NCI-H774 (cell line): ENCODE measurements at places on chromosomes 16 and 17.

DNA sequence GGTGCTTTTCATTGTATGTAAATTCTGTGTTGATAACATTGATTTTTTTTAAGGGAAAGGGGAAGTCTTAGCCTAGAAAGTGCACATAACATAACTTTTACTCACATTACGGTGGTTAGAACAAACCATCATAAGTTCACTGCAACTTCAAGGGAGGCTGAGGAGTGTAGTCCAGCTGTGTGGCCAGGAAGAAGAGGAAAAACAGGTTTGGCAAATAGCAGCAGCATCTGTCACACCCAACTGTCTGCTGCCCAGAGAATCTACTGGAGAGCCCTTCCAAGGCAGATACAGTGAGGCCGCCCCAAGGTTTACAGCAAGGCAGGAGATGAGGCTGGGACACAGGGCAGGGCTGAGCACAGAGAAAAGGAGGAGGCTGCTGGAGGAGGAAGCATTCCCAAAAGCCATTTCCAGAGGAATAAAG is 60.6 kb downstream of the AIPL1 start:
- no peak for DNase-seq

GRCh38 chr17:81161972-81162371 is 3.3 kb upstream of the PVALEF start:
- DNase-seq = no peak

DNA sequence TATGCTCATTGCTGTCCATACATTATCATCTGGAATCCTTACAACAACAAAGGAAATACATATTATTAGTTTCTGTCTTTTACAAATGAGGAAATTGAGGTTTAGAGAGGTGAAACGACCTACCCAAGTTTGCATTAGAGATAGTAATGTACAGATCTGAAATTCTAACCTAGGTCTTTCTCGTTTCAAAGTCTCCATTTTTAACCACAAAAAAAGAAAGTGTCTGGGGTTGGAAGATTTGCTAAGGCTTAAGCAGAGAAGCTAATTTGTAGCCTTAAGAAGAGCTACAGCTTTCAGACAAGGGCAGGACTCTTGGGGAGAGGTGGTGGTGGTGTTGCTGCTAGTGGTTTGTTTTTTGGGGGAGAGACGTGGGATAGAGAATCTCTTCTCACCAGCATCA is 19.2 kb downstream of the CIITA start:
- no peak for DNase-seq

DNA sequence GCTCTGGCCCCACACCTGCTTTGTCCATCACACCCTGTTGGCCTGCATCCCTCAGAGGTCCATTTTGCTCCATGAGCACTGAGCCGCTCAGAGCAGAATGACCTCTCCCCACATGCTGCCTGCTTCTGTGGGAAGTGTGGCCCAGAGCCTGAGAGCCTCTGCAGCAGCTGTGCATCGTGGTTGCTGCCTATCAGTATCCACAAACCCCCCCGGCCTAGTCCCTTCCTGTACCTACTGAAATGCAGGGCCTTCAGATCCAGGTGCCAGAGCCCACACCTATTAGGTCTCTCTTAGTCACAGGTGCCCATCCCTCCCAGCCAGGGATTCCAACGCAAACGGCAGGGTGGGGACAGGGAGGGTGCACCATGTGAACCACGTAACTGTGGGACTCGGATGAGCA is 16.6 kb upstream of the TRPV3 start:
- DNase-seq = no peak

DNA sequence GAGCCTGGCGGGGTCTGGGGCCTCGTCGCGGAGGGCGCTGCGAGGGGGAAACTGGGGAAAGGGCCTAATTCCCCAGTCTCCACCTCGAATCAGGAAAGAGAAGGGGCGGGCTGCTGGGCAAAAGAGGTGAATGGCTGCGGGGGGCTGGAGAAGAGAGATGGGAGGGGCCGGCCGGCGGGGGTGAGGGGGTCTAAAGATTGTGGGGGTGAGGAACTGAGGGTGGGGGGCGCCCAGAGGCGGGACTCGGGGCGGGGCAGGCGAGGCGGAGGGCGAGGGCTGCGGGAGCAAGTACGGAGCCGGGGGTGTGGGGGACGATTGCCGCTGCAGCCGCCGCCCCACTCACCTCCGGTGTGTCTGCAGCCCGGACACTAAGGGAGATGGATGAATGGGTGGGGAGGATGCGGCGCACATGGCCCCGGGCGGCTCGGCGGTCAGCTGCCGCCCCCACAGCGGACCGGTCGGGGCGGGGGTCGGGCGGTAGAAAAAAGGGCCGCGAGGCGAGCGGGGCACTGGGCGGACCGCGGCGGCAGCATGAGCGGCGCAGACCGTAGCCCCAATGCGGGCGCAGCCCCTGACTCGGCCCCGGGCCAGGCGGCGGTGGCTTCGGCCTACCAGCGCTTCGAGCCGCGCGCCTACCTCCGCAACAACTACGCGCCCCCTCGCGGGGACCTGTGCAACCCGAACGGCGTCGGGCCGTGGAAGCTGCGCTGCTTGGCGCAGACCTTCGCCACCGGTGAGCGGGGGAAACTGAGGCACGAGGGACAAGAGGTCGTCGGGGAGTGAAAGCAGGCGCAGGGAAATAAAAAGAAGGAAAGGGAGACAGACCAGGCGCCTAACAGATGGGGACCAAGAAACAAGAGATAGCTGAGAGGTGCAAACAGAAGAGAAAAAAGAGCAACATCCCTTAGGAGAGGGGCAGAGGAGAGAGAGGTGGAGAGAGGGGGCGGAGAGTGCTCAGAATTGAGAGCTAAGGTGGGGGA is at the start of gene PNMT:
Gene PNMT (plus strand): TSS at position 509 of the 980 bp plus-strand sequence. CDS start 23 bp downstream, at position 532.
- DNase-seq = peak; percentile 58

DNA sequence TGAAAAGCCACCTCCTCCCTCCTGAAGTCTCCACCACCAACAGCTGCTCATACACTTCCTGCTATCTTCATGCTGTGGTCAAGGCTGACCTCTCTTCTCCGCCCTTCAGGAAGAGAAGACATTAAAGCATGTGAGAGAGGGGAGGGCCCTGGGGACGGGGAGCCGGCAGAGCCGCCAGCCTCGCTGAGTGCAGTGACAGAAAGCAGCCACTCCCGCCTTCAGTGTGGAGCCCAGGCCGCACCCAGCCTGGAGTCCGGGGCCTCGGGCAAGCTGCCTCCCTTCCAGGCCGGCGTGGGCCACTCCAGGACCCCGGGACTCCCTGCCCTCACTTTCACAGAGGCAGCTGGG is 94.7 kb upstream of the TNRC6C start:
- DNase-seq = no peak

DNA sequence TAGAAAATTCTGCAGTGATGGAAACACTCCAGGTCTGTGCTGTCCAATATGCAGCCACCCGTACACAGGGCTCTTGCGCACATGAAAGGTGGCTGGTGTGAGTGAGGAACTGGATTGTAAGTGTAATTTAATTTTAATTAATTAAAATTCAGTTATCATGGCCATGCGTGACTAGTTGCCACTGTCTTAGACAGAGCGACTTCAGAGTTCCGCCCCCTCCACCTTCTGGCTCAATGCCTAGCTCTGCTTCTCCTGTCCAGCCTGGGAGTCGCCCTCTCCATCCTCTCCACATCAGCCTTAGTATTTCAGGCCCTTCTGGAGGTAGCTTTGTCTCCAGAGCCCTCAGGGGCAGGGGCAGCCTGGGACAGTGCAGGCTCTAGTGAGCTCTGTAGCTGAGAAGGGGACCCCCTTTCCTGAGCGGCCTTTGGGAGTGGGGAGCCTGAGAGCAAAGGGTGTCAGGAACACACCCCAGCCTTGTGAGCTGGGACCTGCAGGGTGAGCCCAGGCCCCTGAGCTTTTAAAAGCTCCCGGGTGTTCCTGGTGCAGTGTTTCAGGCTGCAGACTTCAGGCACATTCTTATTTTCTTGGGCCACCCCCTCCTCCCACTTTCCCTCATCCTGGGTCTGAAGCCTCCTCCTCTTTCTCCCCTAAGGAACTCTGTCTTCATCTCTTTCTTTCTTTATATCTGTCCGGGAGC is 99.4 kb downstream of the IRF8 start:
- DNase-seq = no peak

DNA sequence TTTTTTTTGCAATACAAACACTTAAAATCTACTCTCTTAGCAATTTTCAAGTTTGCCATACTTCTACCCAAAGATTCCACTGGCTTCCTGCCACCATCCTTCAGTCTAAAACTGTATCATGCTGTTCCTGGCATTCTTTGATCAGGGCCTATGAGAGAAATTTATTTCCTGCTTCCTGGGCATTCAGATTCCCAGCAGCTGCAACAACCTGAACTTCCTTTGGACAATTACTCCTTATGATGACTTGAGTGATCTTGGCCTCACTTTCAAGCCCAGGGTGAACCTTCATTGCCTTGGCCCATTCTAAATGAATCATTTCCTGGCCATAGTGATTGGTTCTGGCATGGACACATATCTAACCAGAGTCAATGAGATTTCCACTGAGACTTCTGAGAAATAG is 18.0 kb upstream of the MON1B start:
- no peak for DNase-seq

DNA sequence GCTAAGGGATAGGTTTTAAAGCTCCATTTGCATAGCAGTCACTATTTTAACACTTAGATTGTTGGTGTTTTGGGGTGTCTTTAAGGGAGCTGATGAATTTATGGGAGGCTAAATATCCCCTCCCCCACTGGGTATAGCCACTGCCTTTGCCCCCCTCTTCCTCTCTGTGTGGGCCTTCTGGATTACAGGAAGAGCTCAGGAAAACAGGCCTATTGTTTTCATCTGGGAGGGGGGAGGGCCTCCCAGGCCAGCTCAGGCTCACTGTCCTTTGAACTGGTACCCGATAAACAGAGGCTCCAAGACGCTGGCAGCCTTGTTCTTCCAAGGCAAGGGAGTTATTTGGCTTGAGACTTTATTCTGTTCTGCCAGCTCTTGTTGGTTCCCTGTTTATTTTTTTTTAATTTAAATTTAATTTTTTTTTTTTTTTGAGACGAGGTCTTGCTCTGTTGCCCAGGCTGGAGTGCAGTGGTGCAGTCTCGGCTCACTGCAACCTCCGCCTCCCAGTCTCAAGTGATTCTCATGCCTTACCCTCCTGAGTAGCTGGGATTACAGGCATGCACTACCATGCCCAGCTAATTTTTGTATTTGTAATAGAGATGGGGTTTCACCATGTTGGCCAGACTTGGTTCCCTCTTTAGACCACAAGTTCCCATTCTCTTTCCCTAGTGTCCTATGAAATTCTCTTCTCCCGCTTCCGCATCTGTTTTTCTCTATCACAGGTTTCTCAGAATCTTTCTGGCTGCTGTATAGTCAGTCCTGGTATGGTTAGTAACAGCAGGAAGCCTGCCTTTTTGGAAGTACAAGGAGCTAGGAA is 25.1 kb downstream of the MINK1 start:
- DNase-seq = no peak

GRCh38 chr17:58265271-58265670 is 15.5 kb downstream of the MPO start:
- no peak for DNase-seq

DNA sequence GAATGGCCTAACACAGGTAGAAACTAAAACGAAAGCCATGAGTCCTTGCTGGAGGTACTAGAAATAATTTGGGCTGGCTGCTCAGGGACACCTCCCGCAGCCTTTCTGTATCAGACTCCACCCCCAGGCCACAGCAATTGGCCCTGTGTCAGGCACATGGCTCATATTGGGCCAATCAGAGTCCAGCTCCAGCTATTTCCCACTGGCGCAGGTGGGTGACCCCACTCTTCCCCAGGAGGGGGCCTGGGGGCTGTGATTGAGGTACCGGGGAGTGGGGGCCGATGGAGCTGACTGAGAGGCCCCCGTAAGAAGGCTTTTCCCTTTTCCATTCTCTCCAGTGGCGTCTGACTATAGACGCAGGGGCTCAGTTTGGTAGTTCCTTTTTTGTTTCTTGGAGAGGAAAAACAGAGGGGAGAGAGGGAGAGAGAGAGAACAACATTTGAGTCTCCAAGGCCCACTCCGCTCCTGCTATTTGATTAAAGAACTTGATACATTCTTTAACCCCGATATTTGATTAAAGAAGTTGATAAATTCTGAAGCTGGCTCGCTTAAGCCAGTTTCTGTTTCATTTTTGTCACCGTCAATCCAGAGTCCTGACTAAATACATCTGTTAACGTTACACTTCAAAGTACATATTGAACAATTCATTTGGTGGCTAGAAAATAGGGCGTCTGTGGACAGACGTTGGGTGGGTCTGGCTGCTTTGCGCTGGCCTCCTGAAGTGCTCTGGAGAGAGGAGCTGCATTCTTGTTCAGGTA is 26.3 kb downstream of the FOXL1 start:
- DNase-seq = no peak

DNA sequence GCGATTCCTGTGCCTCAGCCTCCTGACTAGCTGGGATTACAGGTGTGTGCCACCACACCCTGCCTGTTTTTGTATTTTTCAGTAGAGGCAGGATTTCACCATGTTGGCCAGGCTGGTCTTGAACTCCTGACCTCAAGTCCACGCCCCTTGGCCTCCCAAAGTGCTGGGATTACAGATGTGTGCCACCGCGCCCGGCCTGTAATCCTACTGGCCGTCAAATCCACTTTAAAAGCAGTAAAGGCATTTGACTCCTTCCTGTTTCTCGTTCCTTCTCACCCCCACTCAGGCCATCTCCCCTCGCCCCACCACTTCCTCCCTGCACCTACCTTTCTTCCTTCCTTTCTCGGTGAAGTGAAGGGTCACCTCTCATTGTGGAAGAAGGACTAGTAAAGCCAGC is 69.4 kb upstream of the CREBBP start:
- DNase-seq = no peak

- no peak for DNase-seq
These were observed 56.6 kb downstream of the COTL1 start for GRCh38 chr16:84561291-84561690.

GRCh38 chr17:35553310-35553709 is 7.3 kb downstream of the SLFN14 start:
- no peak for DNase-seq

- no peak for DNase-seq
These were observed 7.9 kb downstream of the ESRP2 start for GRCh38 chr16:68227850-68228553.

DNA sequence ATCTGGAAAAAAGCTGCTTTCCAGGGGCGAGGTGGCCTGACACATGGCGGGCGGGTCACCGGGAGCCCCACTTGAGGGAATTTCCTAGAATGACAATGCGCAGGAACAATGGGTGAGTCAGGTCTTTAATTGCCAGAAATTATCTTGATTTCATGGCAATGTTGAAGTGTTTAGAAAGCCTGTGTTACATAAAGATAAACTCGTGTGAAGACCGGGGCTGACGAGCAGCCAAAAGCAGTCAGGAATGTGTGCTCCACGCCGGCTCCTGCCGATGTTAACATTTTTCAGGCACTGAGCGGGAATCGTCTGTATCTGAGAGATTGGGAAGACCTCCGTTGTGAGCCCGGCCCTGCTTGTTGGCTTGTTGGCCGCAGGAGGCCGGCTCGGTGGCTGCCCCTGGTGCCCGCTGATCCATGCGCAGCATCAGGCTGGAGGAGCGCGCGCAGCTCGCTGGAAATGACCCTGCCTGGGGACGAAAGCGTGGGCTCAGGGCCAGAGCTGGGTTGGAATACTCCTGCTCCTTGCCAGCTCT is 353.1 kb downstream of the FOXL1 start:
- no peak for DNase-seq

- DNase-seq = no peak
These were observed 130.8 kb downstream of the PMP22 start for GRCh38 chr17:15134363-15134762.

GRCh38 chr16:85195900-85196772 is 83.9 kb upstream of the CIBAR2 start:
- no peak for DNase-seq
